ENCODE measurements at places on chromosomes 4 and X.

DNA sequence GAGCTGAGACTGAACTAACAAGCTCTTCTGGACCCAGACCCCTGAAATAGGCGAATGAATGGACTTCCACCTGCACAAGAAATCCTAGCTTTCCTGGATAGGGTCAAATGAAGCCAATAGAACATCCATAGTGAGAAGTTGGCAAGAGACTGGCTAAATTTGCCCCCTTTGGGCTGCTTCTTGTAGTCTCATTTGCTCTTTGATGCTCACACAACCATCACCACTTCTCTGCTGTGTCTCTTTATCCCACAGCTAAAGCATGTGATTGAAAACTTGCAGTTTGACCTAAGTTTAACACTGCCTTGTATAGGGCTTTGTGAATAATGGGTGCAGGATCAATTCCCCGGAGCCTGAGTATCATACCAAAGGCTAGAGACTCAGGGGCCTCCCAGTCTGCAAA, 38.2 kb downstream of the NLGN3 start:
- DNase-seq: no peak

DNA sequence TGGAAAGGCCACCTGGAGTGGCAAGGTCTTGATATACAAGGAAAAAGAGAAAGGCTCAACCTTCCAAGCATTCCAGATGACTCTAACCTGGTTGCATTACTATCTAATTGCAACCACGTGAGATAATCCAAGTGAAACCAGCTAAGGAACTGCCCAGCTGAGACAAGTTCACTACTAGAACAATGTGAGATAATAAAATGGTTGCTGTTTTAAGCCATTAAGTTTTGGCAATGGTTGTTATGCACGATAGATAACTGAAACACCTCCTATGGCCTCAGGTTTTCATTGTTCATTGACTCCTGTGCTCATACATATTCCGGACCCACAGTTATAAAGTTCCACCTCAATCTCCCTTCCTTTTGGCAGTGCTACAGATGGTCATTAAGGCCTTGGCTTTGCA, 9.2 kb upstream of the CXorf66 start:
- no peak for DNase-seq

GRCh38 chr4:81951891-81952455, 421.8 kb downstream of the HNRNPD start:
- no peak for DNase-seq

GRCh38 chr4:159240687-159241086, 137.8 kb downstream of the RAPGEF2 start:
- no peak for DNase-seq

GRCh38 chr4:104677116-104677515, 182.4 kb upstream of the CXXC4 start:
- no peak for DNase-seq

DNA sequence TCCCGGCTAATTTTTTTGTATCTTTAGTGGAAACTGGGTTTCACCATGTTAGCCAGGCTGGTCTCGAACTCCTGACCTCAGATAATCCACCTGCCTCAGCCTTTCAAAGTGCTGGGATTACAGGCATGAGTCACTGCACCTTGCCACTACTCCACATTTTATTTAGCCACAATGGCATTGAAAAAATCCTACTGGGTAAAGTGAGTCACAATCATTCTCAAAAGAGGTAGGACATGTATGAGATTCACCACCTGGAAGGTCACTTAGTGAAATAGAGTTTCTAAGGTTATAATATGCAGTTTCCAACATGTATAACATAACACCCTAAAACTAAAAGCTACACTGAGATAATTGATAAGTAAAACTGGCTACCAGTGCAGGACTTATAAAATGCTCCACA, 159.2 kb downstream of the BTC start:
- DNase-seq: no peak
